ENCODE measurements at places on chromosomes 2 and 18. TPM values are rescaled to one million over a fixed set of nuclear protein-coding genes. Genes with fewer than 3 reads are reported as not detected.

Gene MTHFD2
- 81.2 TPM for total RNA-seq

Gene CYP27C1
- total RNA-seq: 0.12 TPM

Gene LCT
- 0.09 TPM for total RNA-seq

Gene SOCS6
- 22.2 TPM for total RNA-seq

Gene MC5R
- total RNA-seq: not detected

Gene SULT1C4
- 3.6 TPM for total RNA-seq

Gene POTEE
- 0.09 TPM for total RNA-seq

Gene KIAA1328
- total RNA-seq: 9.3 TPM

Gene STON1
- total RNA-seq: 12.4 TPM

Gene IL1R1
- 142 TPM for total RNA-seq

Gene GAL3ST2
- total RNA-seq: not detected

Gene EVX2
- not detected for total RNA-seq

Gene ABCG5
- total RNA-seq: not detected

Gene CDK15
- 0.73 TPM for total RNA-seq

Gene FBLN7
- 3.1 TPM for total RNA-seq

Gene CCDC85A
- 8.7 TPM for total RNA-seq

Gene GALNT14
- 1.5 TPM for total RNA-seq

Gene LYG1
- 1.4 TPM for total RNA-seq

Gene GRP
- total RNA-seq: 0.67 TPM

Gene FABP1
- total RNA-seq: not detected

Gene TTN
- total RNA-seq: 26.1 TPM

Gene IL36B
- total RNA-seq: not detected

Gene ADD2
- total RNA-seq: 12.2 TPM

Gene KYNU
- total RNA-seq: 7.1 TPM

Measured in left lung (tissue), 14 donors.